Tracheal epithelial cell (primary cell): ENCODE measurements at places on chromosomes 5 and 9. TPM values are rescaled to one million over a fixed set of nuclear protein-coding genes. Genes with fewer than 3 reads are reported as not detected.

NEK6 gene
- 13.2 and 15.9 TPM in 2 replicates for total RNA-seq

GLIPR2 gene
- total RNA-seq = under 0.01 and 14.5 TPM in 2 replicates

PAEP gene
- not detected in 2 replicates for total RNA-seq

SLC34A1 gene
- total RNA-seq = 0.43 TPM in 1 of 2 replicates, not detected in the other

IRX1 gene
- 13.0 and 21.3 TPM in 2 replicates for total RNA-seq

LMAN2 gene
- total RNA-seq = 295 and 378 TPM in 2 replicates

RASEF gene
- total RNA-seq = 9.6 and 13.0 TPM in 2 replicates

PPP3R2 gene
- total RNA-seq = not detected in 2 replicates

CDH6 gene
- 2.3 and 38.6 TPM in 2 replicates for total RNA-seq

FIBCD1 gene
- total RNA-seq = 1.3 TPM in 1 of 2 replicates, not detected in the other

GLRA1 gene
- not detected in 2 replicates for total RNA-seq

AK1 gene
- total RNA-seq = 23.6 and 37.9 TPM in 2 replicates

SLCO4C1 gene
- 0.21 and 1.9 TPM in 2 replicates for total RNA-seq

FGFR4 gene
- 3.8 and 4.6 TPM in 2 replicates for total RNA-seq

DRD1 gene
- total RNA-seq = not detected in 2 replicates

CCDC152 gene
- total RNA-seq = 0.21 TPM in 1 of 2 replicates, not detected in the other

FOXD4L5 gene
- 0.24 TPM in 1 of 2 replicates, not detected in the other for total RNA-seq

GABRA6 gene
- not detected in 2 replicates for total RNA-seq

IRX2 gene
- 22.2 and 22.6 TPM in 2 replicates for total RNA-seq

KCNIP1 gene
- total RNA-seq = 3.1 TPM in 1 of 2 replicates, not detected in the other

CTXN3 gene
- total RNA-seq = not detected in 2 replicates

ACOT12 gene
- not detected in 2 replicates for total RNA-seq

FBXL7 gene
- 0.21 and 0.72 TPM in 2 replicates for total RNA-seq

FCN2 gene
- not detected in 2 replicates for total RNA-seq

SAXO1 gene
- not detected in 2 replicates for total RNA-seq

PLPP7 gene
- 2.2 TPM in 1 of 2 replicates, not detected in the other for total RNA-seq

ADAMTS19 gene
- total RNA-seq = not detected in 2 replicates

KCTD16 gene
- total RNA-seq = under 0.01 and 0.24 TPM in 2 replicates

IL9 gene
- not detected in 2 replicates for total RNA-seq

SPATA31E1 gene
- not detected in 2 replicates for total RNA-seq

CKMT2 gene
- total RNA-seq = not detected in 2 replicates

TXNDC8 gene
- total RNA-seq = not detected in 2 replicates

GPR150 gene
- 0.24 and 1.1 TPM in 2 replicates for total RNA-seq

C9orf153 gene
- 0.48 and 0.85 TPM in 2 replicates for total RNA-seq

SH2D3C gene
- under 0.01 TPM in 2 replicates for total RNA-seq

FOXI1 gene
- total RNA-seq = not detected in 2 replicates

SKP1 gene
- total RNA-seq = 145 and 193 TPM in 2 replicates

ISL1 gene
- total RNA-seq = 0.96 and 1.9 TPM in 2 replicates

ANKRD55 gene
- not detected in 2 replicates for total RNA-seq

RASGRF2 gene
- 0.21 and 1.7 TPM in 2 replicates for total RNA-seq

FKTN gene
- total RNA-seq = 11.1 and 28.1 TPM in 2 replicates

GABRP gene
- total RNA-seq = under 0.01 TPM in 1 of 2 replicates, not detected in the other

CDH9 gene
- not detected in 2 replicates for total RNA-seq

PPP1R26 gene
- 25.1 and 27.7 TPM in 2 replicates for total RNA-seq

PCDHGA6 gene
- under 0.01 and 0.24 TPM in 2 replicates for total RNA-seq

CDX1 gene
- under 0.01 TPM in 1 of 2 replicates, not detected in the other for total RNA-seq

IFNK gene
- total RNA-seq = not detected in 2 replicates

ACTBL2 gene
- 0.21 and 2.2 TPM in 2 replicates for total RNA-seq

PLPP6 gene
- total RNA-seq = 7.7 and 10.4 TPM in 2 replicates

ATOX1 gene
- 45.8 and 55.2 TPM in 2 replicates for total RNA-seq
